ENCODE measurements at places on chromosomes 6 and 20. TPM values are rescaled to one million over a fixed set of nuclear protein-coding genes. Genes with fewer than 3 reads are reported as not detected.

DNA sequence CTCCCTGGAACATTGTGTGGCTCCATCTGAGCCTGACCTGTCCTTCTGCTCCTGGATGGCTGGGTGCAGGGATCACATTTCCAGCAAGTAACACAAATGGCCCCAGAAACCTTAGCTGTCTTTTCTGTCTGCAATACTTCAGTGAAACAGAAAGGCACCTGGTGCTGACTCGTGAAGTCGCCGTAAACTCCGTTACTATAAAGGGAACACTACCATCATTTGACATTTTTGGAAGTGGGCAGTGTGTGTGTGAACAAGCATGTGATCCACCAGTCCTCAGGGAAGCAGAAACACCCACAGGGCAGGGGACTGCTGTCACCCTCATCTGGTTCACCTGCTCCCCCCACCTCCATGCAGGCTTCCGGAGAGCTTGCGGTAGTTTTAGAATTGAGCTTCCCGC lies 23.9 kb downstream of the SERPINB6 start:
- DNase-seq = no peak

DNA sequence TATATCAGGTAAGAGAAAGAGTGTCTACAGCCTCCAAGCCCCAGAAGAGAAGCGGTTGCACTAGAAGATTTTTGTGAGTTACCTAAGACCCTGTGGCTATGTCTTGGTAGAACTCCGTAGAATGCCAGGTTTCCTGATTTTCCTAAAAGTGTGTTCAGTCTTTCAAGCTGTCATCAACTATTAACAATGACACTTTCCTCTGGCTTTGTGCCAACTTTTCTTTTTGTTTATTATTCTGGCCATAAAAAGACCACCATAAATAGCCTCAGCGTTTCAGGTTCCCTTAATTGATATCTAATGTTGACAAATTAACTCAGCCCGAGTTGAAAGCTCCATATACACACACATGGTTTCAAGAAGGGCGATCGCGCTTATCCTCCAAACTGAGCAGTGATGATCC lies 1.2 kb downstream of the PAK5 start:
- DNase-seq = no peak

- DNase-seq = no peak
Observed at GRCh38 chr6:94065707-94066337, 646.5 kb upstream of the EPHA7 start.

DNA sequence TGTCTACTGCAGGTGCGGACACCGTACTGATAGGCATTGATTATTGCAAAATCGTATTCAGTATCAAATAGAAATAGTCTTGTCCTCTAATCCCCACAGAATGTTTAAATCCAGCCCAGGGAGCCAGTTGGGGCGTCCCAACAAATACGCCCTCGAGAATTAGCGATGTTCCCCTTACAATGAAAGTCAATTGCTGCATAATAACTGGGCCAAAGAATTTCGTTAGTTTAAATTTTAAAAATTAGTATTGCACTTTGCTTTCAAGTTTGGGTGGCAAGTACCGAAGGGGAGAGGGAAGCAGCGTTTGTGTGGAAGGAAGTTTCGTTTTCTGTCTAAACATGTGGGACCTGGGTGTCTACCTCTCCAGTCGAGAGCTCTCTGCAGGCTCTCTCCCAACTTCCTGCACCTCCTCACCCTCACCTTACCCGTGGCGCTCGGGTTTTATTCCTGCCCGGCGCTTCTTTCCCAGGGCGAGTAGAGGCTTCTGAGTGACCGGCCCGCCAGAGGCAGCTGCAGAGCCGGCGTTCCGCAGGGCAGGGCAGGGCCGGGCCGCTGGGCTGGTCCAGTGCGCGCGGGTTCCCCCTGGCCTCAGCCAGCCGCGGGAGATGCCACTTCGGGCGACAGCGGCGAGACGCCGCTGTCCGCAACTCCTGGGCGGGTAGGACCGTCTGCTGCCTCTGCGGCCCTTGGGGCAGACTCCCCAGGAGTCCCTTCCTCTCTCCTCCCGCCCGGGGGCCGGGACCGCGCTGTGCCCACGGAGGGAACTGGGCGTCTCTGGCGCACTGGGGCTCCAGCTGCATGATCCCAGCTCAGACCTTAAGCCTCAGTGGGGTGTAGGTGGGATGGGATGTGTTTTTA lies 862 bp upstream of the TFAP2C start:
- no peak for DNase-seq

DNA sequence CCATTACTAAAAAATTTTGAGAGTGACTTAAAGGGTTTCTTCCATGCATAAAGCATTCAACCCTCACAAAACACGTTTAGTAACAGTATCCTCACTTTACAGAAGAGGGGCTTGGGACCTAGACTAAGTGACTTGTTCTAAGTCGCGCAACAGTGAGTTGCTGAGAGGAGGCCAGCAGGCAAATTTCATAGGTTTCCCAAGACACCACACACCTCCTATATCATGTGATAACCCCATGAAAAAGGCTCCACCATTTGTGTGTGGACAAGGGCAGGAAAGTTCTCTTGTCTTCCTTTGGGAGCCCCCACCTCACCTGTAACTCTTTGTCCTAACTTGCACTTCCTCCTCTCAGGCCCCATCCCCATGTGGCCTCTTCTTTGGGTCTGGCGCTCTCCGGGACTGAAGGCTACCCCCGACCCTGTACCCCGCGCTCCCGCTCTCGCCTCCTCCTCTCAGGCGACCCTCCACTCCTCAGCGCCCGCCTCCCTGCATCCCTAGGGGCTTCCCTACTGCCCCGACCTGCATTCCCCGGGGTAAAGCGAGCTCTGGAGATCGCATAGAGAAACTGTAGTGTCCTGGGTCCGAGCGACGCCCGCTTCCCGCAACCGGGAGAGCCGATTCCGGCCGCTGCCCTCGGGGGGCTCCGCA lies 392 bp downstream of the PSMB8 start:
- no peak for DNase-seq

GRCh38 chr6:6699741-6700367 lies 111.3 kb downstream of the LY86 start:
- DNase-seq = no peak

- no peak for DNase-seq
Observed at GRCh38 chr6:134249239-134249758, 68.6 kb downstream of the SGK1 start.

GRCh38 chr6:150252714-150253444 lies 110.0 kb downstream of the PPP1R14C start:
- no peak for DNase-seq

- DNase-seq = no peak
Observed at GRCh38 chr6:114419175-114419574, 76.4 kb upstream of the HS3ST5 start.

DNA sequence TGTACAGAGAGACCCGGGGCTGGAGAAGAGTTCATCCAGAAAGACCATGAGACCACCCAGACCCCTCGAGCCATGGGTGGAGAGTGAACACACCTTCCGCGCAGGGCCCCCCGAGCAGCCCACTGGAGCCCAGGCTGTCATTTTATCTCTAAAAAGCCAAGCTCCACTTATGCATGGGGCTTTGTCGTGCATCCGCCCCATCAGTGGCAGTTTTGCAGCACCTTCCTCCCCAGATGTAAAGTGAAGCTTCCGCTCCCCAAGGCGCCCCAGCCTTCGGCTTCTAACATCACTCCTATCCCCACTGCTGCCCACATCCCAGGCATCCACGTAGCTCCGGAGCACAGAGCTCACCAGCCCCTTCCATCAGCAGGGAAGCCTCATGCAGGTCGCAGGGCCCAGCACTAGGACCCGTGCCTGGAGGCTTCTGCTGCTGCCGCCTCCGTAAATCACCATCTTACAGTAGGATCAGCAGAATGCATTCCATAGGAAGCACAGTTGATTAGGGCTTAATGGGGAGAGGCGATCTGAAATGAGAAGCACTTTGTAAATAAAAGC lies 301.1 kb downstream of the TAF4 start:
- no peak for DNase-seq

DNA sequence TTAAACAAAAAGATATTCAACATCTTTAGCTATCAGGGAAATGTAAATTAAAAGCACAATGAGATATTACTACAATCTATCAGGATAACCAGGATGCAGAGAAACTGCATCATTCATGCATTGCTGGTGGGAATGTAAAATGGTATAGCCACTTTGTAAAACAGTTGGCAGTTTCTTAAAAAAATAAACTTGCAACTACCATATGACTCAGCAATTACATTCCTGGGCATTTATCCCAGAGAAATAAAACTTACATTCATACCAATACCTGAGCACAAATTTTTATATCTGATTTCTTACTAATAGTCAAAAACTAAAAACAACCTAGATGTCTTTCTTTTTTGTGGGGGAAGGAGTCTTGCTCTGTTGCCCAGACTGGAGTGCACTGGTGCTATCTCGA lies 190.3 kb upstream of the TAB2 start:
- no peak for DNase-seq

DNA sequence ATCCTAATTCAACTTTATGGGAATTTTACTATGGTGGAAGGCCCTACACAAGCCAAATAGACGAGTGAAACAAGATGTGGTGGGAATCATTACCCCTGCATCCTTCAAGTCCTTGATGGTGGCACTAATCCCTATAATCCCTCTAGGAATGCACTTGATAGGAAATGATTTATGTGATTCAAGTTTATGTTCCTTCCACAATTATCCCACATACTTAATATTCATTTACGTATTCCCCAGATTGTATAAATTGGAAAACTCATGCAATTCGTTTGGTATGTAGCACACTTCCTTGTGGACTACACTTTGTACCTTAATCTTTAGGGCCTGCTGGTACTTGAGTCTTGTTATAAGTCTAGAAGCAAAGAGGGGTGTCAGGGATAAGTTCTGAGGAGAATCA lies 40.8 kb downstream of the PKIB start:
- DNase-seq = no peak

DNA sequence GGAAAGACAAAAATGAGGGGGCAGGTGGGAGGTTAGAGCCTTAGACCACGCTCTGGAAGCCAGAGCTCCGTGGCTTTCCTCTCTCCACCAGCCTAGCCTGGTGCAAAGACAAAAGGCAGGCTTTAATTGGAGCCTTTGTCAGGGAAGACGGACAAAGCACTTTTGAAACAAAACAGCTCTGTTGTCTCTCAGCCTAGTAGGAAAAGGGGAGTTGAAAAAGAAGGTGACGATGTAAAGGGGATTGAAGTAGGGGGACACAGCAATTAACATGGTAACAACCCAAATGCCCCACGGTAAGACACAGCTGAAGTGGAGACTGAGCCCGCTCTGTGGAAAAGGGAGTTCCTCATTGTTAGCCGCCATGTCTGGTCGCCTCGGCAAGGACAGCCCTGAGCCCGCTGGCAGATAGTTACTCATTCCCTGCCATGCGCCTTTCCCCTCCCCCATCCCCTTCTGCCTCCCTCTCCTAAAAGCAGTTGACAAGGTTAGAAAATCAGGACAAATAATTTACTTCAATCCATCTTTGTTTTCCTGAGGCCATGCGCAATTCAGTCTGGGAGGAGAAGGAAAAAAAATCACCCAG lies 93.0 kb downstream of the TCP11 start:
- DNase-seq = no peak

DNA sequence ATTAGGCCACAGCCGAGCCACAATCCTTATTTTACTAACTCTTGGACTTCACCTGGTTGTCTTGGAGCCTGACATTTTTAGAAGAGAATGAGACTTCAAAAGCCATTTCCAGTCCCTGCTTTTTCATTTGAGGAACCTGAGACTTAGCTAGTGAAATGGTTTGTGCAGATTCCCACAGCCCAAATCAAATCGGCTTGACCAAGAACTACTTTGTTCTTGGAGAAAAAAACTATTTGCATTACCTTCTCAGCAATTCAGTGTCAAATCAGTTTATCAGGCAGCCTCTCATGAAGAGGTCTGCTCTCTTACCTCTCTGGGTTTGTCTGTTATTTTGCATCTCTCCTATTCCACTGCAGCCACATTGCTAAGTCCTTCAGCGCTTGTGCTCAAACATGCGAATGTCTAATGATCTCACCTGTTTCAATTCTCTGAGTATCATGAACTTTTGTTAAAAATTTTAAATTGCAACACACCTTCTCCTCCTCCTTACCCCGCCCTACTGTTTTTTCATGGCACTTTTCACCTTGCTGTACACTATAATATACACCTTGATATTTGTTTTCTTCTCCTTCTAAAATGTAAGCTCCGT lies 573 bp upstream of the IFNGR1 start:
- no peak for DNase-seq

GRCh38 chr6:53134601-53135235 lies 13.9 kb downstream of the GCM1 start:
- no peak for DNase-seq

DNA sequence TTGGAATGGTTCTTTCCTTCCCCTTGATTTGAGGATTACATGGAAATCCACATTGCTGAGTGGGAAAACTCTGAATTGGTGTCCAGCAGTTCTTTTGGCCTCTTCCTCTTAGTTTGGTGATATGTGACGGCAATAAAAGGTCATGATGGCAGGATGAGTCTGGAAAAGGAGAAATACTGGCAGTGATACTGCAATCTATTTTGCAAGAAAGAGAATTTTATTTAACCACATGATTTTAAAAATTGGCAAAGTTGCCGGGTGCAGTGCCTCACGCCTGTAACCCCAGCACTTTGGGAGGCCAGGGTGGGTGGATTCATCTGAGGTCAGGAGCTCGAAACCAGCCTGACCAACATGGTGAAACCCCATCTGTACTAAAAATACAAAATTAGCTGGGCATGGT lies 73.1 kb downstream of the ADTRP start:
- no peak for DNase-seq

- no peak for DNase-seq
Observed at GRCh38 chr20:31811796-31812728, 7.1 kb upstream of the MYLK2 start.

GRCh38 chr6:33312361-33313104 lies 1.3 kb downstream of the TAPBP start:
- peak; percentile 78 for DNase-seq

DNA sequence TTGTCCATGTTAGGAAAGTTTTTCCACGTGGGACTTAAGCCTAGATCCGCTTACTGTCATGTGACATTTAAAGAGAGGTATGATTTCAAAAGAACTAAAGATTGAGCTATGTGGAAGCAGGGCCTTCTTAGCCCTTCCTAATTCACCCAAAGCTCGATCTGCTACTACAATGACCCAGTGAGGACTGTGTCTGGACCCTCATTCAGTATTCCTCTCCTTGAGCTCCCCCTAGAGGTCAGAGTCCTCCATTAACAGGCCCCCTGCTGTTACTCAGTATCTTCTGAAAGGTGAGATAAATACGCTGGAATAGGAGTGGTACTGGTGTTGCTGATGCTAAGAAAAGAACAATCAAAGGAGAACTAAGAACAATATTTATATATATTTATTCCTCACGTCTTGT lies 414.0 kb downstream of the GJA1 start:
- DNase-seq = no peak

- DNase-seq = no peak
Observed at GRCh38 chr6:98579079-98579478, 255.3 kb upstream of the POU3F2 start.

Gene MRAP2
- total RNA-seq = not detected

Gene HLA-DMB
- 1.3 TPM for total RNA-seq

Gene TRAM2
- total RNA-seq = 4.7 TPM

Gene DEF6
- 120 TPM for total RNA-seq

Gene CDS2
- total RNA-seq = 41.4 TPM

Gene TP53TG5
- not detected for total RNA-seq

Gene EYA4
- not detected for total RNA-seq

Gene NT5E
- total RNA-seq = 15.4 TPM

Gene OTOR
- total RNA-seq = not detected

Gene C20orf202
- total RNA-seq = not detected

Gene RAB44
- not detected for total RNA-seq

Gene PTCRA
- not detected for total RNA-seq

Gene RIPPLY2
- total RNA-seq = not detected

Gene HLA-DQA1
- total RNA-seq = 6.3 TPM

Gene IYD
- not detected for total RNA-seq

Gene SLC17A1
- 0.32 TPM for total RNA-seq

Gene PHACTR3
- not detected for total RNA-seq

Gene DEFB113
- total RNA-seq = not detected

Gene DYNLT2
- 2.1 TPM for total RNA-seq

Gene LHFPL5
- total RNA-seq = not detected
